ENCODE measurements at places on chromosomes 2 and 18.

- DNase-seq = no peak
Measured at GRCh38 chr2:241985986-241986329, 116.4 kb downstream of the RTP5 start.

DNA sequence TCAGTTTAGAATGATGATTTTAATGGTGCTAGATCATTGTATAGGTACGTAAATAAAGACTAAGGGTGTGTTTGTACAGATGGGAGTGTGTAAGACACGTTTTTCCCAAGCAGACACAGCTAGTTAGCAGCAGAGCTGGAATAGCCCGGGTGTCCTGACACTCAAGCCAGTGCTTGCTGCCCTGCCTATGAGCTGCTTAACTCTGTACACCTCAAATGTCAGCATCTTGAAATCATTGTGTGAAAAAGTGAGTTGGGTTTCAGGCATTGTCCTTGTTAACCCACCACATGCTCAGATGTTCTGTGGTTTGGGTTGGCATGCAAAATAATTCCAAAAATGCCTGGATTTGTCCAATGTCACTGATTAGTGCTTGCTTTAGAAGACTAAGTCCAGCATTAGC is 13.0 kb upstream of the TET3 start:
- no peak for DNase-seq

DNA sequence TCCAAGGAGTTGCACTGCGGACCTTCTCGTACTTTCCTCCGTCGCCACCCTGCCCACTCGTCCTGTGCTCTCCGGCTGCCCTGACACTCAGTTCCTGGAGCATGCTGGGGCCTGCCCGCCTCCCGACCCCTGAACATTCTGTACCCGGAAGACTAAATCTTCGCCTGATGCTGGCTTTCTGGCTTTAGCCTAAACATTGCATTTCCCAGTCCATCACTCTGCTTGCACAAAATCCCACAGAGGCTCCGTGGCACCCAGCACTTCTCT is 550 bp upstream of the SFXN5 start:
- DNase-seq = peak; percentile 46

- peak; percentile 73 for DNase-seq
Measured at GRCh38 chr2:36287363-36288275, 68.0 kb upstream of the CRIM1 start.

GRCh38 chr18:68660354-68661183 is 54.3 kb downstream of the TMX3 start:
- DNase-seq = peak; percentile 56

- DNase-seq = no peak
Measured at GRCh38 chr2:64350996-64351395, 103.0 kb upstream of the LGALSL start.
